MCF 10A (cell line): ENCODE measurements at places on chromosomes 4 and X. TPM values are rescaled to one million over a fixed set of nuclear protein-coding genes. Genes with fewer than 3 reads are reported as not detected.

- H3K4me3 ChIP-seq = no peak overlapping the region
- H3K27me3 ChIP-seq = peaks cover 12% of the 10 kb centered on the region
- no peak overlapping the region for H3K27ac ChIP-seq
- DNase-seq = no peak
Observed at GRCh38 chrX:97907791-97908190, 1024.1 kb downstream of the RPA4 start.

DNA sequence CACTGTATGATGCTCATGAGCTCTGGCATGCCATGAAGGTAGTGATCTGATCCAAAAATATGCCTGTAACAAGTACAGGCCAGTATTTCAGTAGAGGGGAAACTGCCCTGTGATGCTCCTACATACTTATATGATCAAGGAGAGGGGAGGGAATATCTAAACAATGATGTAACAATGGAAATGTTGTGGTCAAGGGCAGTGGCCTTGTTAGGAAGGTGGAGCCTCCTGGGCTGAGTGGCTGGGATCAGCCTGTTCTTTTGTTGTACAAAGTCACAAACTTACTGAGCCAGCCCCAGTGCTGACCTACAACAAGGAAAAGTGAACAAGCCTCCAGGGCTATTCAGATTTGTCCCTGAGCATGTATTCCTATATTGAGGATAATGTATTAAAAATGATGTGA, 70.3 kb downstream of the ANXA10 start:
- no peak overlapping the region for H3K27ac ChIP-seq
- no peaks in the 10 kb centered on the region for H3K4me1 ChIP-seq
- H3K36me3 ChIP-seq = no peaks in the 10 kb centered on the region

DNA sequence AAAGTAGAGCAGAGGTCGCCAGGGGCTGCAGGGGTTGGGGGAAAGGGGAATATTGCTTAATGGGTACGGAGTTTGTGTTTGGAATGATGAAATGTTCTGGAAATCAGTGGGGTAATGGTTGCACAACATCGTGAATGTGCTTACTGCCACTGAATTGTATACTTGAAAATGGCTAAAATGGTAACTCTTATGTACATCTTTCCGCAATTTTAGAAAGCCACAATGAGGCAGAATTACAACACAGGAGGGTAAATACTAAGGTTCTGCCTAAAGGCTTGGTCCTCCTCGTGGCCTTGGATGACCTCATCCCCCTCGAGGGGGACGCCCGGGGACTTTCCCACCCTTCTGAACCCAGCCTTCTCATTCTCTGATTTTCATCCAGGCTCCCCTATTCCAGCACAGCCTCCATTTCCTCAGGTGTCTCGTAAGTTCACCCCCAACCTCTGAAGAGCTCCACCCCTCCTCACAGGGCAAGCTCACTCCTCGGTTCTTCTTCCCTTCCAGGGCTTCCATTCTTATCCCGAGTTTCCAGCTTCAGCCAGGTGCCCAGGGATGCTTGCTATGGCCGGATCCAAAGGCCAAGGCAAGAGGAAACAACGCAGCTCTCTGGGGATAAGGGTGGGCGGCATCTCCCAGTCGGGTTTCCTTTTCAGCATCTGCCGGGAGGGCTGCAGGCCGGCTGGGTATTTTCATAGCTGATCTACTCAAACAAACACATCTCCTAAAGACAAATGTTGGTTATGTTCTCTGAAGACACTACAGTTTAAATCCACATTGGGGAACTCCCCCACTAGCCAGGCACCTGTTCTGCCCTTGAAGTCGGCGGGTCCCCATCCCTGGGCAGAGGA, 71.3 kb upstream of the ACSL1 start:
- no peaks in the 10 kb centered on the region for H3K36me3 ChIP-seq
- no peak overlapping the region for H3K4me3 ChIP-seq
- peaks cover 45% of the 10 kb centered on the region for H3K4me1 ChIP-seq
- peak overlapping the region; percentile 82 for H3K27ac ChIP-seq
- H3K27me3 ChIP-seq = no peaks in the 10 kb centered on the region

Gene CXCL11
- total RNA-seq = not detected in 2 replicates

Gene BRS3
- total RNA-seq = not detected in 2 replicates

Gene ADH1B
- 24.2 and 32.0 TPM in 2 replicates for total RNA-seq
